K562 (cell line): ENCODE measurements at places on chromosomes 1 and 21. TPM values are rescaled to one million over a fixed set of nuclear protein-coding genes. Genes with fewer than 3 reads are reported as not detected.
A peak's percentile ranks its signal among the peaks of the same experiment; 100 is the strongest.

- H3K27me3 ChIP-seq: no peaks in the 10 kb centered on the region; the same call in 2 of the 3 replicates
- H3K4me1 ChIP-seq: no peaks in the 10 kb centered on the region
- H3K36me3 ChIP-seq: no peaks in the 10 kb centered on the region
- H3K27ac ChIP-seq: no peak overlapping the region
- DNase-seq: no peak
- H3K4me3 ChIP-seq: no peak overlapping the region
Observed at GRCh38 chr1:229086091-229086490, 184.8 kb upstream of the RAB4A start.

The OR2T35 gene
- total RNA-seq: not detected in 2 replicates

The GREM2 gene
- 0.07 TPM in 1 of 2 replicates, not detected in the other for total RNA-seq

The NRAS gene
- 60.3 and 60.6 TPM in 2 replicates for total RNA-seq

The LPAR3 gene
- total RNA-seq: 0.11 TPM in 2 replicates

The ACAP3 gene
- 44.1 and 49.0 TPM in 2 replicates for total RNA-seq

The PCSK9 gene
- total RNA-seq: 58.6 and 66.9 TPM in 2 replicates

DNA sequence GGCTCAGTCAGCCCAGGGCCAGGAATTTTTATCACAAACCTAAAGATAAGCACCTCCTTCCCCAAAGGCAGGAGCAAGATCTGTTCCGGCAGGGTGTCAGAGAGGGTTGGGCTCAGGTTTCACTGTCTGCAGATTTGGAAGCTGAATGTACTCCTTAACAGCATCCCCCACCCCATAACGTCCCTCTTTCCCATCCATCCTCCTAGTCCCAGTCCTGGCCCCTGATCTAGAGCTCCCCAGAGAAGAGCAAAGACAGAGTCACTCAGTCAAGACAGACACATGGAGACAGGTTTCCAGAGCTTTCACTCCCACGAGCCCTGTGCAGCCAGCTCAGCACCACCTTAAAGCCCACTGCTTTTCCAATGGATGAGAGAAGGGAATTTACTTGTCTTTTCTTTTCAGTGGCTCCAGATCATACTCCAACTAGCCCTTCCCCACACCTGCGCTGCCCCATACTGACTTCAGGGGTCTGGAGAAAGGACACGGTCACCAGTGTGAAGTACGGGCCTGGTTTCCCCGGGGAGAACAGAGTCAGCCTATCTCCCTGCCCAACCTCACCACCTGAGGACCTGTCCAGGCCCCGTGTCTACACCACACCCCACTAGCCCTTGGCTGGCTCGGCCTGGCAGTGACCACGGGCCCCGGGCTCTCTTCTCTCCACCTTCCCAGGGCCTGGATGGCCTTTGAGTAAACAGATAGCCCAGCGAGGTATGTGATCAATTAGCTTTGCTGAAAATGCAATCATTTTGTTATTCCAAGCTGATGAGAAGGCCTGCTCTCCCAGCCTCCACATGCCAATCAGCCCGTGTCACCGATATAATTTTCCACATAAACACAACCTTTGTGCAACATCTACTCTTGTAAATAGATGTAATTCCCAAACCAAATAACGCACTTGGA lies 249.1 kb downstream of the FOXD2 start:
- H3K27me3 ChIP-seq: peaks cover 38% of the 10 kb centered on the region
- no peak for DNase-seq
- peaks cover 3% of the 10 kb centered on the region; the same call in 1 of the 2 replicates for H3K4me1 ChIP-seq
- H3K27ac ChIP-seq: no peak overlapping the region
- no peak overlapping the region for H3K4me3 ChIP-seq

DNA sequence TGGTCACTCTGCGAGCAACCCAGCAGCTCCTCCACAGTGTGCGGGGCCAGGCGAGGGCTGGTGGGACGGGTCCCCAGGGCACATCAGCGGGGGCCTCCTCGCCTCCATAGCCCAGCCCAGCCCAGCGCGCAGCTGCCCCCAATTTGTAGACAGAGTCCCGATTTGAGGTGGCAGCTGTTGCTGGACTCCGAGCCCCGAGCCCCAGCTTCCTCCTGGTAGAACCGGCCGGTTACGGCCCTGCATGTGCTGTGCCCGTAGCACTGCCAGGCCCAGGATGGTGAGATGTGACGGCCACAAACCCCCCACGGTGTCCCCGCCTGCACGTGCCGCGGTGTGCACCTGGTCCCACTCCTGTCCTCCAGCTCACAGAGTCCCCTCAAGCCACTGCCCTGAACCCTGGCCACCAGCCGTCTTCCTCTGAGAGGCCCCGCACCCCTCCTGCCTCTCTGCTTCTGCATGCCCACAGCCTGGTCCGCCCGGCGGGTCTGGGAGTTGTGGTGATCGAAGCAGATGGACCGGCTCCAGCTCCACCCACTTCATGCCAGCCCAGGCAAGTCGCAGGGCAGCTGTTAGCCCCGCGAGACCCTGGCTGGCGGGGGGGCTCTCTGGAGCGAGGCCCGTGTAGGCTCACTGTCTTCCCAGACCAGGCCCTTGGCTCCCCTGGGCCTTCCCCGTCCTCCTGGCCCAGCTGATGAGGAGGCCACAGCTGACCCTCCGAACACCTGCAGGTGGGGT lies 55.5 kb downstream of the MORN1 start:
- H3K36me3 ChIP-seq: no peaks in the 10 kb centered on the region
- no peak overlapping the region for H3K4me3 ChIP-seq
- H3K27me3 ChIP-seq: peaks cover 95% of the 10 kb centered on the region
- no peak for DNase-seq

DNA sequence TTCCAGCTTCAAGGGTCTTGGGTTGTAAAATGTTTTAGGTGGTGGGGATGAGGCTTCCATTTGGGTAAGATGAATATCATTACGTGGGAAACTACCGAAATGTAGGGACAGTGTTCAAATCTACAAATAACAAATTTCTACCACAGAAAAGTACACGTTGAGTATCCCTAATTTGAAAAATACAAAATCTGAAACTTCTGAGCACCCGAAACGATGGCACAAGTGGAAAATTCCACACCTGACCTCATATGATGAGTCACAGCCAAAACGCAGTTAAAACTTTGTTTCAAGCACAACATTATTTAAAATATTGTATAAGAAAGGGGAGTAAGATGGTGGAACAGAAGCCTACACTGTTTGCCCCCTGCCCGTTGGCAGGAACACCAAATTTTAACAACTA lies 8.8 kb upstream of the HENMT1 start:
- no peaks in the 10 kb centered on the region for H3K4me1 ChIP-seq
- no peaks in the 10 kb centered on the region for H3K36me3 ChIP-seq
- H3K27ac ChIP-seq: no peak overlapping the region

GRCh38 chr21:40547906-40548513 lies 298.9 kb downstream of the DSCAM start:
- no peak overlapping the region for H3K27ac ChIP-seq
- H3K27me3 ChIP-seq: no peaks in the 10 kb centered on the region
- H3K36me3 ChIP-seq: no peaks in the 10 kb centered on the region
- no peaks in the 10 kb centered on the region for H3K4me1 ChIP-seq
- no peak for DNase-seq

- H3K4me1 ChIP-seq: peaks cover 15% of the 10 kb centered on the region
- no peak overlapping the region for H3K27ac ChIP-seq
- no peaks in the 10 kb centered on the region for H3K27me3 ChIP-seq
Observed at GRCh38 chr1:230679825-230680224, 34.1 kb downstream of the AGT start.

- H3K36me3 ChIP-seq: no peaks in the 10 kb centered on the region
- H3K27me3 ChIP-seq: peaks cover 5% of the 10 kb centered on the region
- peak; percentile 24 for DNase-seq
- H3K4me1 ChIP-seq: no peaks in the 10 kb centered on the region
- no peak overlapping the region for H3K27ac ChIP-seq
Observed at GRCh38 chr1:185559684-185560331, 174.4 kb upstream of the HMCN1 start.

The LINGO4 gene
- not detected in 2 replicates for total RNA-seq

- H3K27ac ChIP-seq: no peak overlapping the region
- H3K4me1 ChIP-seq: no peaks in the 10 kb centered on the region
- no peak for DNase-seq
- no peaks in the 10 kb centered on the region for H3K27me3 ChIP-seq
Observed at GRCh38 chr1:221141606-221142285, 262.5 kb downstream of the HLX start.

DNA sequence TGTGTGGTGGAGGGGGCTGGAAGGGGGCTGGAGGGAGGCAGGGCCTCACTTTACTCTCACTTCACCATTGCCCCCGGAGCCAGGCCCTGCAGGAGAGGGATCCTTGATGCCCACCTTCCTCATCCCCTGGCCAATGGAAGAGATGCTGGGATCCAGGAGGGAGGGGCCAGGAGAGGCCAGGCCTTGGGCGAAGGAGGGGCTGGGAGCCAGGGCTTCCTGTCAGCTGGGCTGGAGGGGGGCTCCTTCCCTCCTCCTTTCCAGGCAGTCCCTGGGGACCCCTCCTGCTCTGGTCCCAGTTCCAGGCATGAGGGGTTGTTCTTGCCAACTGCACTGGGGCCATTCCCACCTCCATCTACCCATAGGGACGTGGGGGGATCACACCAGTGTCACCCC lies 5.7 kb downstream of the AHDC1 start:
- peak; percentile 57 for DNase-seq
- no peaks in the 10 kb centered on the region for H3K27me3 ChIP-seq
- no peak overlapping the region for H3K4me3 ChIP-seq

GRCh38 chr1:172219966-172220365 lies 200.5 kb upstream of the C1orf105 start:
- no peaks in the 10 kb centered on the region for H3K4me1 ChIP-seq
- H3K4me3 ChIP-seq: no peak overlapping the region
- DNase-seq: no peak
- H3K27ac ChIP-seq: no peak overlapping the region
- H3K36me3 ChIP-seq: no peaks in the 10 kb centered on the region
- H3K27me3 ChIP-seq: no peaks in the 10 kb centered on the region

- no peak for DNase-seq
- no peak overlapping the region for H3K27ac ChIP-seq
- H3K4me1 ChIP-seq: no peaks in the 10 kb centered on the region
- H3K27me3 ChIP-seq: no peaks in the 10 kb centered on the region; the same call in 1 of the 2 replicates
- no peak overlapping the region for H3K4me3 ChIP-seq
Observed at GRCh38 chr21:40049931-40050290, 182.7 kb downstream of the PCP4 start.

The EXO5 gene
- total RNA-seq: 2.1 and 2.6 TPM in 2 replicates

The OR4F29 gene
- total RNA-seq: 0.34 TPM in 1 of 2 replicates, not detected in the other

DNA sequence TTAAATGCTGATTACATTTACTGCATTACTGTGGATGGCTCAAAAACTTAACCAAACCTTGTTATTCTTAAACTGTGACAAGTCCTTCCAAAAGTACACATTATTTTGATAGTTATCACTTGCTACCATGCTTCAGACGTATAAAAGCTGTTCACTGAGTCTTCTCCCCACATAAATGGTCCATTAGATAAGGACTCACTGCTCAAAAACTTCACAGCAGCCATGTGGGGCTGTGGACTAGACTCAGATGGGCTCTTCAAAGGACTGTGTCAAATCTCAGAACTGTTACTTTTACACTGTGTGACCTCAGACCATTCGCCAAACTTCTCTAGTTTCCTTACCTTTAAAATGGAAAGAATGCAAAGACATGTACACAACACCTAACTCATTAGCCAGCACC lies 11.6 kb downstream of the SCAF4 start:
- peaks cover 40% of the 10 kb centered on the region for H3K4me1 ChIP-seq
- H3K4me3 ChIP-seq: no peak overlapping the region
- H3K27me3 ChIP-seq: no peaks in the 10 kb centered on the region
- H3K36me3 ChIP-seq: peaks cover 19% of the 10 kb centered on the region; the same call in 1 of the 3 replicates

DNA sequence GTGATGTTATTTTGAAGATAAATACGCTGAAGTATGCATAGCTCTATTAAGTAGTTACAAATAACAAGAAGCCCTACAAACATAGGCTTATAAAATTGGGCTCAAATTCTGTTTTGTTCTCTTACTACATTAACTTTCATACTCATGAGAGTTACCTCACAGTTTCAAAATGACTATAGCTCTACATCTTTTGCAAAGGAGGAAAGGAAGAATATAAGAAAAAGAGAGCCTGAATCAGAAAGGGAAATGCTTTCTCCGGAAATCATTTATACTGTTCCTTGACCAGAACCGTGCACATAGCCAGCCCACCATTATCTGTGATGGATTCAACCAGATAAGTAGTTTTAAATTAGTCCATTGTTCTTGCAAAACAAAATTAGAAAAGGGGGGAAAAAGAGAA lies 1252.1 kb downstream of the NCAM2 start:
- no peak for DNase-seq
- H3K27ac ChIP-seq: no peak overlapping the region
- no peaks in the 10 kb centered on the region for H3K27me3 ChIP-seq
- no peak overlapping the region for H3K4me3 ChIP-seq
- no peaks in the 10 kb centered on the region; the same call in 2 of the 3 replicates for H3K36me3 ChIP-seq

The PADI1 gene
- not detected in 2 replicates for total RNA-seq

The EPHA2 gene
- total RNA-seq: 0.36 and 0.40 TPM in 2 replicates

The OLFML3 gene
- total RNA-seq: 0.13 and 0.16 TPM in 2 replicates

The TNNI3K gene
- not detected in 2 replicates for total RNA-seq

The AGTRAP gene
- 81.6 and 85.8 TPM in 2 replicates for total RNA-seq

DNA sequence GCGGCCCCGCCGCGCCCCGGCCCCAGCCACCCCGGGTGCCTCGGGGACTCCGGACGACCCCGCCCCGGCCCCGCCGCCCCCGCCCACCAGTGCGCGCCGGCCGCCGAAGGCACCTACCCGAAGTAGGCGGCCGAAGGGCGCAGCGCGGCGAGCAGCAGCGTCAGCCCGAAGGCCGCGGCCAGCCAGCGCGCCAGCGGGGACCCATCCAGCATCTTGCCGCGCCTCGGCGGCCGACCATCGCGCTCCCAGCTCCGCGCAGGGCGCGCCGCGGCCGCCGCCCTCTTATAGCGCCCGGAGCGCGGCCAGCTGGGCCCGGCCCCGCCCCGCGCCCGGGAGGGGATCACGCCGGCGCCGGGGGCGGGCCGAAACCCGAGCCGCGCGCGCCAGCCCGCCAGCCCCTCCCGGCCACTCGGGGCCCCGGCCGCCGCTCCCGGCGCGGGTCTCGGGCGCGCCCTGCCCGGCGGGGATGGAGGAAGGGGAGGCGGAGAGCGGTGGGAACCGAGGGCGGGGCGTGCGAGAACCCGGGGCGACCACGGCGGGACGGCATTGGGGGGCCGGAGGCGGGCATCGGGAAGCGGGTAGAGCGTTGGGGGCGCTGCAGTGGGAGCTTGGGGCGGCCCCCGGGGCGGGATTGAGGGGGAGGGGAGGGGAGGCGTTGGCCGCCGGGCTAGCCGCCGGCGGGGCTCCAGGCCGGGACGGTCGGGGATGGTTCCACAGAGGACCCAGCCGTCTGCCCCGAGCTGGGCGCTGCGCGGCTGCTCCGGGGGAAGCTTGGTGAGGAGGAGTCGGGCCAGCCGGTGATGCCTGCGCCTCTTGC lies at the start of gene WNT9A:
TSS of gene WNT9A (minus strand) at position 257 of the 817 bp plus-strand sequence. CDS start at position 212, 45 bp downstream.
- H3K27ac ChIP-seq: no peak within 1 kb of the TSS
- H3K36me3 ChIP-seq: no peaks in the 10 kb centered on the region
- H3K4me1 ChIP-seq: peaks cover 2% of the 10 kb centered on the region; the same call in 2 of the 3 replicates
- DNase-seq: peak; percentile 80
- peaks cover 83% of the 10 kb centered on the region for H3K27me3 ChIP-seq
- peak within 1 kb of the TSS; percentile 40 for H3K4me3 ChIP-seq
